ENCODE measurements at places on chromosomes 2 and 18.

- DNase-seq, result no peak
Observed at GRCh38 chr18:30457156-30457555, 585.4 kb downstream of the DSC3 start.

- peak; percentile 65 for DNase-seq
Observed at GRCh38 chr2:224523626-224524577, 61.3 kb downstream of the CUL3 start.

GRCh38 chr2:8805278-8806210 lies 31.9 kb downstream of the KIDINS220 start:
- DNase-seq, result peak; percentile 25

- DNase-seq, result no peak
Observed at GRCh38 chr2:233009661-233010060, 3.4 kb downstream of the NGEF start.

- DNase-seq, result no peak
Observed at GRCh38 chr2:239152239-239152915, 248.4 kb downstream of the HDAC4 start.

DNA sequence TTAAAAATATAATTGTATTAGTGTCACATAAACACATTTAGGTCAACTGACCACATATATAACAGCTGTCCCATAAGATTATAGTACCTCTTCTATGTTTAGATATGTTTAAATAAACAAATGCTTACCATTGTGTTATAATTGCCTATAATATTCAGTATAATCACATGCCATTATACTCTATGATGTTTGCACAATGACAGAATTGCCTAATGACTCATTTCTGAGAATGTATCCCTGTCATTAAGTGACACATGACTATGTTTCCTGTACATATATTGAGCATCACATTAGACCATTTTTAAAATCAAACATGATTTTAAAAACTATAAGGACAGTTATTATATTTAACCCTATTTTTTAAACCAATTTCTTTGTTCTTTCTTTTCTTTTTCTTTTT lies 89.8 kb downstream of the HS6ST1 start:
- peak; percentile 40 for DNase-seq

- DNase-seq, result no peak
Observed at GRCh38 chr2:36170805-36171204, 184.8 kb upstream of the CRIM1 start.

GRCh38 chr2:4475618-4476017 lies 772.2 kb downstream of the DCDC2C start:
- DNase-seq, result no peak

- DNase-seq, result no peak
Observed at GRCh38 chr2:105081006-105081601, 43.2 kb downstream of the MRPS9 start.

- no peak for DNase-seq
Observed at GRCh38 chr2:56107502-56108220, 76.1 kb upstream of the CCDC85A start.

DNA sequence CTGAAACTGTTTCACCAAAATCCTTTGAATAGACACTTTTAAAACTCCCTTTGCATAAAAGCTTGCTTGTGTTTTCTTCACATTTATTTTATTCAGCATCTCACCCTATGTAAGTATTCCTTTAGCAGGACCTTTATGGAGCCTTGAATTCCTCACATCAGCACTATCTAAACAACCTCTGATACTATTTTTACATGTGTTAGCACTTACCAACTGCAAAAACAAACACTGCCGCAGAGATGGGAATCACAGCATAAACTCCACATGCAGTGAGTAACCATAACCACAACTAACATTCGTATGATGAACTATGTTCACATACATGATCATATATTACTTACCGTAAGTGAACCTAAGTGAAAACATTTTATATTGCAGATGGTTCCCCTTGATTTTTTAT lies 15.4 kb downstream of the FBXO15 start:
- DNase-seq, result no peak

DNA sequence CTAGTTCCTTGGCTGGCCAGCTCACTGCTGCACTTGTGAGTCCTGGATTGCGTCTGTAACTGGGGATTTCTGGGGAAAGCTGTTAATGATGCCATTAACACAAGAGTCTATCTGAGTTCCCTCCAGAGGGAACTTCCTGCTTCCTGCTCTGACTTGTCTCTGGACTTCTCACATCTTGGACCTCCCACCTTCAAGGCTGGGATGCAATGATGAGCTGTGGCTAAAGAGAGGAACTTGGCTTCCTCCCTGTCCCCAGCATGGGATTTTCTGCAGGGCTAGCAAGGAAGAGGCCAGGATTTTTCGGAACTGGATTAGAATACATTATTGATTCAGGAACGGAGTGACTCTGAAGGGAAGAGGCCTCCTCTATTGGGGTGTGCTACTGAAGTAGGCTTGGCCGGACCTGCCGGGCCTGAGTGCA lies 155.5 kb downstream of the CLIP4 start:
- DNase-seq, result no peak

DNA sequence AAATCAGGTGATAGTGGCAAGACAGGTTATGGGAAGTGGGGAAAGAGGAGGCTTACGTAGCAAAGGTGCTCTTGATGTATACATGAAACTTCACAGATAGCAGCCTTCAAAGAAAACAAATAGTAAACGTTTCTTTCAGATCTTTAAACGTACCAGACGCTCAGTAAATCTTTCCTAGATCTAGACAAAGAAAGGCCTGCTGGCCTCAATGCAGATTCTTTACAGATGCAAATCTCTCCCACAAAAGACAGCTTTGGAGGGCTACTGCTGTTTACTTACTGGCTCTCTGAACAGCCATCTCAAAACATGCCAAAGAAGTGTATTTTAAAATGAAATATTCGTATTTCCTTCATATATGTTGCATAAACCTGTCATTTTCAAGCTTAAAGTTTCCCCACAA lies 1279.9 kb upstream of the NRXN1 start:
- DNase-seq, result no peak

- DNase-seq, result peak; percentile 43
Observed at GRCh38 chr2:144256996-144257707, 262.8 kb downstream of the ZEB2 start.

- DNase-seq, result no peak
Observed at GRCh38 chr2:109368798-109369197, 239.8 kb downstream of the SH3RF3 start.

GRCh38 chr2:190465060-190465459 lies 56.9 kb downstream of the MFSD6 start:
- peak; percentile 28 for DNase-seq

DNA sequence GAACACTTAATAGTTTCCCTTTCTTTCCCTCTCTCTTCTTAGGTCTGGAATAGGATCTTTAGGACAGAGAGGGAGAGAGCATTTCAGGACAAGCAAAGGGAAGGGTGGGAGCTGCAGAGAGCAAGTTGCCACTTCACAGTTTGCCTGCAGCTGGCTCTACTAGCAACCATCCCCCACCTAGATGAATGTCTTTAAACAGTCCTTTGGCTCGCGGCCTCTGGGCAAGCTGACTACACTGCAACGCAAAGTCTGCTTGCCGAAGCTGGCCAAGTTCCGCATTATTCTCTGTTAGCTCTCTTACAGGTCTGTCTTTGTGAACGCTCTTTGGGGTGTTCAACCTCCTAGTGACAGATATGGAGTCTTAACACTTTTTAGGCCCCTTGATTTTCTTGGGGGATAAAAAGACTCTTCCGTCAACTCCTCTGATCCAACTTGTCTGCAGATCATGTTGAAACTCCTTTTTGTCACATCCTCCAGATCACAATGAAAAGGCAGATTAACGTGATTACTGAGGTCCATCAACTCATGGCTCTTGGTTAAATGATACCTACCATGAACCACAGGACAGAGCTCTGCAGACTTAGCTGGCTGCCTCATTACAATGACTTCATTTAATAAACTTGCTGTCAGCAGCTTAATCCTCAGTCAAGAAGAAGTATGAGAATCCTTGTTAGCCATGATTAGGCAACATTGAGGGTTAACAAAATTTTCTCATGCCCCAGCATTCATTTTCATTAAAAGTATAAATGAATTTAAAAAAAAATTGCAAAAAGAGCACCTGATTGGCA lies 74.6 kb downstream of the SLC4A3 start:
- DNase-seq, result no peak

- DNase-seq, result no peak
Observed at GRCh38 chr18:64807560-64807959, 658.7 kb upstream of the LINC00305 start.

GRCh38 chr2:36499128-36499820 lies 98.7 kb downstream of the FEZ2 start:
- no peak for DNase-seq

GRCh38 chr18:58302811-58303210 lies 258.8 kb downstream of the NEDD4L start:
- DNase-seq, result no peak

- no peak for DNase-seq
Observed at GRCh38 chr2:36554531-36554930, 43.4 kb downstream of the FEZ2 start.

DNA sequence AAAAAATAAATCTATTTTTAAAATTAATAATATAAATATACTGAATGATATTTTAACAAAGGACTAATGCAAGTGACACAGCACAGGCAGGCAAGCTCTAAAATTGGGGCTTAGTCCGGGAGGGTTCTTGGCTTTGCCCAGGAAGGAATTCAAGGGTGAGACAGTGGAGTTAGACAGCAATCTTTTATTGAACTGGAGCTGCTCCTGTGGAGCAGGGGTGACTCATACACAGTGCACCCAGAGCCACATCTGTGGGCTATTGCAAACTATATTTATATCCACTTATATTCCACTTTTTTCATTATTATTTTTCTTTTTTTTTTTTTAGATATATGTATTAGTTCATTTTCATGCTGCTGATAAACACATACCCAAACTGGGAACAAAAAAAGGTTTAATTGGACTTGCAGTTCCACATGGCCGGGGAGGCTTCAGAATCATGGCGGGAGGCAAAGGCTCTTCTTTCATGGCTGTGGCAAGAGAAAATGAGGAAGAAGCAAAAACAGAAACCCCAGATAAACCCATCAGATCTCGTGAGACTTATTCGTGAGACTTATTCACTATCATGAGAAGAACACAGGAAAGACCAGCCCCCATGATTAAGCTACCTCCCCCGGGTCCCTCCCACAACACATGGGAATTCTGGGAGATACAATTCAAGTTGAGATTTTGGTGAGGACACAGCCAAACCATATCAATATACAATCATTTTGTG lies 437.1 kb downstream of the BCL11A start:
- DNase-seq, result peak; percentile 20

- peak; percentile 53 for DNase-seq
Observed at GRCh38 chr2:203105996-203106395, 91.3 kb downstream of the NBEAL1 start.

DNA sequence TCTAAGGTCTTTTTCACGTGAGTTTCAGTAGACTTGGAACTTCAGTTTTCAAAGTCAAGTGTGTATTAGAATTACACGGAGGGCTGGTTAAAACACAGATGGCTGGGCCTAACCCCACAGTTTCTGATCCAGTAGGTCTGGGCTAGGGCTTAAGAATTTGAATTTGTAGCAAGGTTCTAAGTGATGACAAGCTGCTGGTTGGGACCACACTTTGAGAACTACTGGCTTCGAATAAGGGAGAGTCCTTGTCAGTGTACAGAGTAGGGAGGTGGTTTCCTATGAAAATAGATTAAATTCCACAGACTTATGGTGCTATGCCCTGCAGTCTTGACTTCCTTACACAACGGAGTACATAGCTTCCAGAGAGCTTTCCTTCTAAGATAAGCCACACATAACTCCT lies 4.5 kb downstream of the RHOB start:
- no peak for DNase-seq

DNA sequence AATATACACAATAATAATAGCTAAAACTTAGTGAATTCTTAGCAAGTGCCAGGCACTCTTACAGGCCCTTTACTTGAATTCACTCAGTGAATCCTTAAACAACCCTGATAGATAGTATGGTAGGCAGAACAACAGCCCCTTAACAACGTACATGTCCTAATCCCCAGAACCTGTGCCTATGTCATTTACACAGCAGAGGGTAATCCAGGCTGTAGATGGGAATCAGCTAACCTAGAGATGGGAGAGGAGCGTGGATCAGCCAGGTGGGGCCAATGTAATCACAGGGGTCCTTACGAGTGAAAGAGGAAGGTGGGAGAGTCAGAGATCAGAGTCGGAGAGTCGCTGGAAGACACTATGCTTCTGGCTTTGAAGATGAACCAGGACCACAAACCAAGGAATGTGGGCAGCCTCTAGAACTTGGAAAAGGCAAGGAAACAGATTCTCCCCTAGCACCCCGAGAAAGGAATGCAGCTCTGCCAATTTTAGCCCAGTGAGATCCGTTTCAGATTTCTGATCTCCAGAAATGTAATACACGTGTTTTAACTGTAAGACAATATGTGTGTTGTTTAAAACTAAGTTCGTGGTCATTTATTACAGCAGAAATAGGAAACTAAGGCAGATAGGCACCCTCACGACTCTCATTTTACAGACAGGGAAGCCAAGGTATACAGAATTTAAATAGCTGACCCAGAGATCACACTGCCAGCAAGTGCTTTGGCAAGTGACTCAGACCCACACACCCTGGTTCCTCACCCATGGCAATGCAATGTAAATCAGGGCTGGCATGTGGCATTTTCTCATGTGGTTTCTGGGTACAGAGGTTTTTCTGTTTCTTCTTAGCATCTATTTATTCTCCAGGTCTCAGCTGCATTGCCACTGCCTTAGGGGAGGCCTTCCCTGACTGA lies 68.9 kb downstream of the DOCK10 start:
- DNase-seq, result no peak

DNA sequence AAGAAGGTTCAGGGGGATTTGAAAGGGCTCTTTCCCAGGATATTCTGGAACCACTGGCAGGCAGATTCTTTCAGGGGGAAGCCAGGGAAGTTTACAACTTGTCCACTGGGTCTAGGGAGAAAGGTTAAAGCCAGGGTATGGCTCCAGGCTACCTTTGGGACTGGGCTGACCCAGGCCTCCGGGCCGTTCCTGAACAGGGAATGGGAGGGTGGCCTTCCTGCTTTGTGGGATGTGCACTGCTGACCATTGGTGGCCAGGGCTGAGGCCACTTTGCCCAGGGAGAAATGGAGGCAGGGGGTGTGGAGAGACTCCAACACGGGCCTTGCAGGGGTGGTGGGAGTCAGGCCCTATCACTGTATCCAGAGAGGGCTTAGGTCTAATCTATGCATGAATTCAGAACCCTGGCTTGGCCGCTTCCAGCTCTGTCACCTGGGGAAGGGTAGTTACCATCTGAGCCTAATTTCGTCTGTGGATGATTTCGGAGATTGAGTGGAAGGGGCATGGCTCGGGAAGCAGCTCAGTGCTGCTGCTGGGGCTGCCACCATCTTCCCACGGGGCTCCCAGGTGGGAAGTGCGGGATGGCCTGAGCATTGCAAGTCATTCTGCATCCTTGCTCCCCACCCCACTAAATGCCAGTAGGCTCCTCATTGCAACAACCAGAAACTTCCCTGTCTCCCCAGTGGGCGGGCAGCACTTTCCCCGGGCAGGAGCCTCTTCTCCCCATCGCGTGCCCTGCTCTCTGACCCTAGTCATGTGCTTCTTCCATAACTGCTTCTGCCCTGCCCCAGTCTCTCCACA lies 57.1 kb upstream of the OTOF start:
- DNase-seq, result no peak
